ENCODE measurements at places on chromosomes 6 and 20. TPM values are rescaled to one million over a fixed set of nuclear protein-coding genes. Genes with fewer than 3 reads are reported as not detected.

GRCh38 chr6:87881342-87881895 lies 166.2 kb upstream of the SPACA1 start:
- DNase-seq, result no peak

DNA sequence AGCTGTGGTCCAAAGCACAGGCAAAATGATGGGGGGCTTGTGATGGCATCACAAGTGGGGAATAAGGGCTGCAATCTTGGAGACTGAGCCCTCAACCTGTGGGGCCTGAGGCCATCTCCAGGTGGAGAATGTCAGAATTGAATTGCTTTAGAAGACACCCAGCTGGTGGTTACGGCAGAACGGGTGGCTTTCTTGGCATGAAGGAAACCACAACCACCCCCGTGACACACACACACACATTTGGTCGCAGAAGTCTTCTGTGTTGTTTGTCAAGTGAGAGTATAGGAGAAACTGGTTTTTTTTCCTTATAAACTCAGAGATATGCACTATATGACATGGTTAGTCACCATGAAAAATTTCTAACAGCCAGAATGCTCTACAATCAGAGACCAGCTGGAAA lies 139.5 kb upstream of the CDH4 start:
- no peak for DNase-seq

The EDN3 gene
- total RNA-seq, result not detected

DNA sequence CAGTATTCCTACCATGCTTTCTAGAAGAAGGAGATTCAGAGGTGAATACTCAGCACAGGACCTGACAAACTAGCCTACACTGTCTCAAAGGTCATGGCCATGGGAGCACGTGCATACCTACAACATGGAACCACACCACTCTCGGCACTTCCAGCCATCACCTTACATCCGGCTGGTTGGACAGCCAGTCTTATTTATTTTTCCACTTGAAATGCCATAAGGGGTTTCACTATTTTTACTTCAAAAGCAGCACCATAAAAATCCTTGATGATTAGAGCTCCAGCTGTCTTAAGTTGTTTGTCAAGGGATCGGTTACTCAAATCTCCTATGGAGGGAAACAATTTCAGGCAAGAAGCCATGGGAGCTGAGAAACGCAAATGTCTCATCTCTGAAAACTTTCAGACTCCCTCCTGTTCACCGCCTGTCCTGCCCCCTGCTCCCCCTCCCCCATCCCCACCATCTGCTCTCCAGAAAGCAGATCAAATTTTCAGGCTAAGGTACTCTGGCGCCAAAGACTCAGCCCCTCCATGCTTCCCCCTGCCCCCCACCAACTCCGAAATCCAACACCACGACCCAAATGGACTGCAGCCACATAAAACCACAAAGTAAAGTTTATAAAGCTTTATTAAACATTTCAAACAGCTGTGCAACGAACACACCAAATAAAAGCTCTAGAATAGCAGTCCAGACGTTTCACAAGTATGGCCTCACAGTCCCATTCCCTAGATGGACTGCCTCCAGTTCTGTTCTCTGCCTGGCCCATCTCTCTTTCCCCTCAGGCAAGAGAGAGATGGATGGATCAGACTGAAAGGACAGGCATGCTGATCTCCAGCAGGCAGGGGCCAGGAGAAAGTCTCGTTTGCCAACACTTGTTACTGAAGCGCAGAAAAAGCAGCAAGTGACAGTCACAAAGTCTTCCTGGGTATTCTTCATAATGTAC lies 4.0 kb upstream of the NNAT start:
- no peak for DNase-seq

GRCh38 chr6:56459030-56459805 lies 183.5 kb downstream of the DST start:
- no peak for DNase-seq
